ENCODE measurements at places on chromosomes 3 and 15.

GRCh38 chr3:38457111-38458003 lies 3.7 kb downstream of the ACVR2B start:
- DNase-seq, result no peak

GRCh38 chr3:154290187-154290586 lies 34.1 kb downstream of the DHX36 start:
- no peak for DNase-seq

GRCh38 chr3:139310474-139310933 lies 33.3 kb upstream of the MRPS22 start:
- peak; percentile 94 for DNase-seq

GRCh38 chr3:184786280-184786941 lies 25.6 kb upstream of the VPS8 start:
- DNase-seq, result peak; percentile 73

GRCh38 chr3:35705904-35706303 lies 66.6 kb downstream of the ARPP21 start:
- no peak for DNase-seq

DNA sequence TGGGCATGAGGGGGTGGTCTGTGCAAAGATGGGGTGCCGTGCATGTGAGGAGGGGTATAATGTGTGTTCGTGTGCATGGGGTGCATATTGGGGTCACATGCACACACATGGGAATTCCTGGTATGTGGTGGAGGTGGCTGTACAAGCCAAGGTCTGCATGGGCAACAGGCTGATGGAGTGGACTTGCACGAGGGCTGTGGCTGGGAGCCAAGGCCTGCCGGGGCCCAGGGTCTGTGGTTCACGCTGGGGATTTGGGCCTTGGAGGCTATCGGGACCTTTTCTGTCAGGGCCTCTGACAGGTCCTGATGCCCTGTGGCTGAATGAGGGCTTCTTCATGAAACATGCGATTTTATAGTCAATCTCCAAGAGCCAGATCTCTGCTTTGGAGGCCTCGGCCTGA lies 9.8 kb upstream of the PLXND1 start:
- DNase-seq, result no peak
